Activated T-cell treated with anti-CD3 and anti-CD28 coated beads, Interleukin-2, amount 50 U/mL, for 24 hours (primary cell): ENCODE measurements at places on chromosomes 5 and 9.

DNA sequence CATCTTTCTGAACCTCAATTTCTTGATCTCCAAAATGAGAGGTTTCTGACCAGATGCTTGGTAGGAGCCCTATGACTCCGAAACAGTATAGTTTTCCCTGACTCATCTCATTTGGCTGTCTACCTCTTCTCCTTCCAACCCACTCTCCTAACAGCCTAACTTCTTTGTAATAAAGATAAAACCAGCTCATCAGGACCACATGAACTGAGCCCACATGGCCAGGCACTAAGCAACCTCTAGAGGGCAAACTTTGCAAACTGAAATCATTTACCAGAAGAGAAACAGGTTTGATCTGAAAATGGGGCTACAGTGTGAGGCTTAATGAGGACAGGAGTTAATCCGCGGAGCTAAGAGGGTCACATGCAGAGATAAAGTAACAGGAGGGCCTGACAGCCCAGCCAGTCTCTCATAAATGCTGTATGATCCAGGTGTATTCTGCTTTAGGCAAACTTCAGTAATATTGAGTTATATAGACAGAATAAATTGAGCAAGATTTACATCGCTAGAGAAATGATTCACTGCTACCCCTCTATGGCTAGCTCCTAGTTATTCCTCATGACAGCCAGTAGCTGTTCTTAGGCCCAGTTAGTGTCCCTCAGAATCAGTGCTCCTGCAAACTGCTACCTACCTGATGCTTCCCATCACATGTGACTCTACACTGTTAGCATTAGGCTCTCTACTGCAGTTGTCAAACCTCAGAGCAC is 64.6 kb downstream of the ABCA1 start:
- peak; percentile 40 for DNase-seq

DNA sequence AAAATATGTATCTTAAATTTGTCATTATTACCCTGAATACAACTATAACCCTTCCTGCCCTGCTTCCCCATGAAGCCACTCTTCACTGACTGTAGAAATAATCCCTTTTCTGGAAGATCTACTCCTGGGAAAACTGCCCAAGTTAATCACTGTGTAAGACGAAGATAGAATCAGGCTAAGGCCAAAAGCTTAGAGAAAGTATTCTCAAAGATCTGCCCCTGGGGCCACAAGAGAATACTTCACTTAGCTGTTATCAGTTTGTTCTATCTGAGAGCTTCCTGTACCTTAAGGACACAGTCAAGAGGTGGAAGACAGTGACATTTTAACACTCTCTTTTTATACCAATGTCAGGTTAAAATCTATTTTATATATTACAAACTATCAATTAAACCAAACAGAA is 33.8 kb downstream of the RNF145 start:
- no peak for DNase-seq

- DNase-seq: no peak
These were observed 689.4 kb upstream of the WWC1 start for GRCh38 chr5:167602067-167602466.

- DNase-seq: no peak
These were observed 438 bp upstream of the LAMC3 start for GRCh38 chr9:131008563-131008908.

GRCh38 chr9:33349743-33350142 is 52.6 kb downstream of the AQP7 start:
- DNase-seq: no peak

- DNase-seq: no peak
These were observed 1.6 kb upstream of the PAPPA start for GRCh38 chr9:116151966-116152381.
